ENCODE measurements at places on chromosomes 5 and 9.
A peak's percentile ranks its signal among the peaks of the same experiment; 100 is the strongest.

GRCh38 chr9:126959336-126959735 is 44.8 kb downstream of the RALGPS1 start:
- no peak for DNase-seq

DNA sequence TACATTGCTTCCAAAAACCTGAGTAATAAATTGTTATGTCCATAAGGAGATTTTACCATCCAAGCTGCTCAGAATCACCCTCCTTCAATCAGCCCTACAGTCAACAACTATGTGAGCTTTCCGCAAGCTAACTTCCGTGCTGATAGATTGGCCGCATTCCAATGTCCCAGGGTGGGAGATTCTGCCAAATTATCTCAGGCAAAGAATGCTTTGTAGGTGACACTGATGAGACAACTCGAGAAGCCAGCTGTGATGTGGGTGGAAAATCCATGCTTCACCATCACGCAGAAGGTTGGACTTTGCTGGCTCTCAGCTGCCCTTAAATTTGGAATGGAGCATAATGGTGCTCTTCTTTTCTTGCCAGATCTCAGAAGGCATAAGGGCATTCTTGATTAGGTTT is 44.9 kb upstream of the HCN1 start:
- DNase-seq = no peak

DNA sequence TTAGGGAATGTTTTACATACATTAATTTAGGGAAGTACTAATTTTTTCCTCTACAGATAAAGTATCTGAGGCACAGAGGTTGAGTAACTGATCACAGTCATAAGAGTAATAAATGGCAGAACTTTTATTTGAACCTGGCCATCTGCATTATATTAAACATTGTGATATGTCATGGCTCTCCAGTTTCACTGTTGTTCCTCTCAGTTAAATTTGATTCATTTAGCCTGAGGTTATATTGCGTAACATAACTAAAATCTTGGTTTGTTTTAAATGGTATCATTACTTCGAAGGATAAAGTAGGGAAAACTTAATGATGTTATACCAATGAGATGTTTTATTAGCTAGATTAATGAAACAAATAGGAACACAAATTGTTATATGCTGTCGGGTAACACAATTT is 284.4 kb downstream of the KDM4C start:
- no peak for DNase-seq

DNA sequence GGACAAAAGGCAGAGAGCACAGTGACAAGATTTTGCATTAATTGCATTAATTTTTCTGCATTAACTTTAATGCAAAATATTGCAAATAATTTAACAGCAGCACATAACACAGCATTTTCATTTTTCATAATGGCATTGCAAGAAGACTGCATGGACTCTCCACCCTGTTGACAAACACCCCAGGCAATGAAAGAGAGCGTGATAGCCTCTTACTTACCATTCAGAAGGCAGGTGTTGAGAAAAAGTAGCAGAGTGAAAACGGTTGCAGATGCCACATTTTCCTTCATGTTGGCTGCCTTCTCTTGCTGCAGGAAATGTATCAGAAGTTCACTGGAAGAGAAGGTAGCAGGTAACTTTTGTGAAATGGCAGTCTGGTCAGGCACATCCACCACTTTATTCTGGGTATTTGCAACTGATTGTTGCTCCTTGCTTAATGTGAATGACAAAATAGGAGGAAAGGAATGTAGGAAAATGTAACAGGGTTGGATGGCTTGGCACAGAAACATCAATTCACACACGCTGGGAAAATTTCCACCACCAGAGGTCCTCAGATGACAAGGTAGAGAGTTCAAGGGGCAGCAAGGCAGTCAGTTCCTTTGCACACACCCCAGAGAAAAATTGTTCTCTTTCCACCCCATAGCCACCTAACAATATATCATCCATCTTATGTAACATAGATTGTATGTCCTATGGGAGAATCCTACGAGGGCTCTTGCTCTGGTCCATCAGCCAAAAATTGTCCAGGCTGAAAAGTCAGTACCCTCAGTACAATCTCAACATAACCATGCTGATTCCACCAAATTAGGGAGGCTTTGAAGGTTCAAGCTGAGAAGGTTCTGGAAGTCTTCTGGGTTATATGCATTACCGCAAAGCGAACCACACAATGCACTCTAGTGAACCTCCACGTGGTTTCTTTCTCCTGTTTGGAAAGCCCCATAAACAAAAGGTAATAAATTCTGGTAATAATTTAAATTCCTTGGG is 41.9 kb upstream of the AGXT2 start:
- DNase-seq = peak; percentile 3

GRCh38 chr5:93087326-93087725 is 493.7 kb downstream of the NR2F1-AS1 start:
- DNase-seq = no peak

DNA sequence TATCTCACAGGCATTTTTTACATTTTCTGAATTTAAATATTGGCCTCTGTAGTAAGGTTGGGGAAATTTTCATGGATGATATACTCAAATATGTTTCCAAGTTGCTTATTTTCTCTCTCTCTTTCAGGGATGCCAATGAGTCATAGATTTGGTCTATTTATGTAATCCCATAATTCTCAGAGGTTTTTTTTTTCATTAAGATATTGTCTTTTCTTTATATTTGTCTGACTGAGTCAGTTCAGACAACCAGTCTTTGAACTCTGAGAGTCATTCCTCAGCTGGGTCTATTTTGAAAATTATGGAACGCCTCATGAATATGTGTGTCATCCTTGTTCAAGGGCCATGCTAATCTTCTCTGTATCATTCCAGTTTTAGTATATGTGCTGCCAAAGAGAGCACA is 223.2 kb downstream of the PCSK1 start:
- no peak for DNase-seq

- no peak for DNase-seq
Observed at GRCh38 chr5:54845567-54845941, 139.8 kb downstream of the ESM1 start.

DNA sequence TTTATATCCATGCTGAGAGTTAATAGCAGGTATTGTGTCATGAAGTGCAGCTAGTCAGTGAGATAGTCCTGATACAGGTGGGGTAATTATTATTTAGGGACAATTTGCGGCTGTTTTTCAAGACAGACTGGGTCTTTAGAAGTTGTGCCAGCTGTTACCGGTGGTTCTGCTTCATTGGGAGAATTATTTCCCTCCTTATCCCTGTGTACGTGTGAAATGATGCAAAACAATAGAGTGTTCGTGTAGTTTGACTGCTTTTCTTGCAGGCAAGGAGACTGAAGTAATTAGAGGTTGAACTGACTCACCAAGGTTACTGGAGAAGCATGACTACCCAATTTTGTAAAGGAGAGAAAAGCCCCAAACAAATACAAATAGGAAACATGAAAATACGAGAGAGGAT is 101.7 kb downstream of the ARRDC3 start:
- DNase-seq = no peak

DNA sequence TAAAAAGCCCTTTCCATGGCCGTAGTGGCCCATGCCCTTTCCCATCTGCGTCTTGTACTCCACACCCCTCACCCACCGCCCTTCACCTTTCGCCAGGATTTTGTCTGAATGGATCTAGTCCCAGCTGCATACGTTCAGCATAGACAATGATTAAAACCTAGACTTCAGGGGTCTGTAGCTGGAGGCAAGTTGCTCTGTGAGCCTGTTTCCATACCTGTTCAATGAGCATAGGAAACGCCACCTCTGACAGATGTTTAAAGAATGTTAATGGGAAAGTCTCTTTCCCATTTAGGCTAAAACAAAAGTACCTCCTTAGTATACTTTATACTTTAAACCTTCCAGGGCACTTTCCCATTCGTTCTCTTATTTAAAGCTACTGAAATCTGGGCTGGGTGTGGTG is 105.7 kb downstream of the SPRY4 start:
- DNase-seq = no peak

DNA sequence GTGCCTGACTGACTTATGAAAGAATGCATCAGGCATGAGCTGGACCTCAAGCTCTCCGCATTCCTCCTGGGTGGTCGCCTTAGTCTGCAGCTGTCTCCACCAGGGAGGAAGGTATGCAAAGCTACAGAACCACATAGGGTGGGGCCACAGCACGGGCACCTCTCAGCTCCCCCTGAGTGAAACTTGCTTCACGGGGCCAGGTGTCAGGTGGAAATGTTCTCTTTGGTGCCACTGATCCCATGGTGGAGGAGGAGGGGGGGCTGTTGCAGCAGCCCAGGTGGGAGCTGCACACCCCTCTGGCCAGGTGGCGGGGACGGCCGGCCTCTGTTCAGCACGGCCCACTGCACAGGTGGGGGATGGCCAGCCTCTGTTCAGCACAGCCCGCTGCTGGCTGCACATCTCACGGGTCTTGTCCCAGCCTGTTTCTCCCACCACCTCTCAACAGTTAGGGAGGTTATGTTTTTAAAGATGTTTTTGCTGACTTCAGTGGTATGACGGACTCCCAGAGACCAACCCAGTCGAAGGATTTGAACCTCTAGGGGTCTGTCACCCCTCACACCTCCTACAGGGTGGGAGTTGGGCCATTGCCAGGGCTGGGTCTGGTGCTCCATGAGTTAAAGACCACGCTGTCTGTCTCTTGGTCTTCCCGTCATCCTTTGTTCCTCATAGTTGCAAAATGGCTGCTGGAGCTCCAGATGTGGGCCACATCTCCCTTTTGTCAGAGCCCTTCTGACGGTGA is 34.3 kb downstream of the MRPL36 start:
- no peak for DNase-seq

DNA sequence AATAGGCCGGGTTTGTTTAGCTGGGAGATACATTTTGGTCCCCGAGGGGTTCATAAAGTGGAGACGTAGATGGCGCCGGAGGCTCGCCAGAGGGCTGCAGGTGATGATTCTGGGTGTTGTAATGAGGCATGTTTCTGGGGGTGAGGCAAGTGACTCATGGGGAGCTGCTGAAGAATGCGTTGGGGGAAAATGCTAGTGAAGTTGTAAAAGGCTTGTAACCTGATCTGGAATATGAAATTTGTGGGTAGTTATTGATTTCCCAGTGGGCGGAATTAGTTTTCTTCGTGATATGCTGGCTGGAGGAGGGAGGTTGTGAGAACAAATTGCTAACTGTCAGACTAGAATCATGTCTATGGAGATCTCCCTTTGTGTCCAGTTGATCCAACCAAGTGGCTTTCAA is 158.3 kb downstream of the DOCK2 start:
- no peak for DNase-seq

DNA sequence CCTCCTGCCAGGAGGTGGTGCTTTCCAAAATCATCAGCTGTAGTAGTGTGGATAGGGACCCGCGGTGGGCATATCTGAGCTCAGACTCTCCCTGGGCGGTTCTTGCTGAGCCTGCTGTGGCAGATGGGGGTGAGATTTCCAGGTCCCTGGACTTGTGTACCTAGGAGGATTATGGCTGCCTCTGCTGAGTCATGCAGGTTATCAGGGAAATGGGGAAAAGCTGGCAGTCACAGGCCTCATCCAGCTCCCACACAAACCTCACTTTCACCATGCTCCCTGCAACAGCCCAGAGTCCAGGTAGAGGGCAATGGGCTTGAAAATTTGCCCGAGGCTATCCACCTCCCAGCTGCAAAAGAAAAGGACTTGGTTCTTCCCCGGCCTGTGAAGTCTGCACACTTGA is 23.4 kb upstream of the MAMDC2 start:
- DNase-seq = no peak

DNA sequence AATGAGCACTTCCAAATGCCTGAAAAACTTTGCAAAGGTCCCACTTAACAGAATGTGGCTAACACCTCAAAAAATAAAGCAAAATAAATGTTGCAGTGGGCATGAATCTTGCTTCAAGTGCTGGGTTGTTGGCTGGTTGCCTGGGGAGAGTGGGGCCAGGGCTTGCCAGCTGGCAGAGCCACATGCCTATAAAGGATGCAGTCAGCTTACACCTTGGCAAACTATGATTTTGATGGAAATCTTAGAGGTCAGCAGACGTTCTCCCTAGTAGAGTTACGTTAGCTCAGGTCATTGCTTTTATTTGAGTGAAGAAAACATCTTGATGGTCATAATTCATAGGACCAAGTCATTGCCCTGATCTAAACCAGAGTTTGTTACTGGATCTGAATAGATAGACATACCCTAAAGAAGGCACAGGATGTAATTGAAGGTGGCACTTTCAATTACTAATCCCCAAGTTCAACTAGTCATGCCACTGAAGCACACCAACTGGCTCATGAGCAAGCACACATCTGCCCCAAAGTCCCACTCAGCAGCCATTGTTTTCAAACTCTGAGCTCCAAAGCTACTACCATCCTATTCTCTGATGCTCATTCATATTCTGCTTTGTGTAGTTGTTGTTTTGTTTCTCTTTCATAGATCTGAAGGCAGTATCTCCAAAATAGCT is 51.2 kb upstream of the ZSWIM6 start:
- no peak for DNase-seq

DNA sequence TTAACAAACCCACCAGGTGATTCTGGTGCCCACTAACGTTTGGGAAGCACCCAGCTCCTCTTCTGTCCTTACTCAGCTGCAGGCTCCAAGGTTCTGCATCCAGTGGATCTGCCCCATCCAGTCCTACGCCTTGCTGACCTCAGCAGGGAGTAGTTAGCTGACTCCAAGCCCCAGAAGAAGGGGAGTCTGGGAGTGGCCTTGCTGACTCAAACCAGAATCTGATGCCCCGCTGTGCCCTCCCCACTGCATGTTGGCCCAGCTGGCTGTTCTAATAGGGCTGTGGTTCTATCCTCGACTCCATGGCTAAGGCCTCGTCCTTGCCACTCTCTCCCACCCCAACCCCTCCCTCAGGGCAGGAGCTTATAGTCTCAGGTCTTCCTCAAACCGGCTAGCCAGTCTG is 136.3 kb downstream of the TTLL11 start:
- DNase-seq = no peak

GRCh38 chr5:80712919-80713318 is 58.1 kb upstream of the DHFR start:
- no peak for DNase-seq

GRCh38 chr5:131430794-131431193 is 166.9 kb downstream of the CDC42SE2 start:
- DNase-seq = no peak

GRCh38 chr5:178483620-178484019 is 106.6 kb downstream of the COL23A1 start:
- DNase-seq = no peak

DNA sequence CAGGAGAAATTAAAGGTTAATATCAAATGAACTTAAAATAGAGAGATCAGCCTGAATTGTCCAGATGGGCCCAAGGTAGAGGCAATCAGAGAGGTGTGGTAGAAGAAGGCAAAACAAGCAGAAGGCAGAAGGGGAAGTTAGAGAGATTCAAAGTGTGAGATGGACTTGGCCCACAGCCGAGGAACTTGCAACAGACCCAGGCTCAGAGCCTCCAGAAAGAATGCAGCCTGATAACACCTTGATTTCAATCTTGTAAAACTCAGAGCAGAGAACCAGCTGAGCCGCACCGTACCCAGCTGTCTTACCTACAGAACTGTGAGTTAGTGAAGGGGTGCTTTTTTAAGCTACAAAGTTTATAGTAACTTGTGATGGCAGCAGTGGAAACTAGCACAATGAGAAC is 190.9 kb downstream of the RFK start:
- DNase-seq = no peak

- no peak for DNase-seq
Observed at GRCh38 chr9:136858452-136858843, 6.3 kb downstream of the MAMDC4 start.

GRCh38 chr5:149652697-149653096 is 71.4 kb downstream of the ARHGEF37 start:
- DNase-seq = no peak
